H1 (cell line): ENCODE measurements at places on chromosomes 13 and 19. TPM values are rescaled to one million over a fixed set of nuclear protein-coding genes. Genes with fewer than 3 reads are reported as not detected.
A peak's percentile ranks its signal among the peaks of the same experiment; 100 is the strongest.

DNA sequence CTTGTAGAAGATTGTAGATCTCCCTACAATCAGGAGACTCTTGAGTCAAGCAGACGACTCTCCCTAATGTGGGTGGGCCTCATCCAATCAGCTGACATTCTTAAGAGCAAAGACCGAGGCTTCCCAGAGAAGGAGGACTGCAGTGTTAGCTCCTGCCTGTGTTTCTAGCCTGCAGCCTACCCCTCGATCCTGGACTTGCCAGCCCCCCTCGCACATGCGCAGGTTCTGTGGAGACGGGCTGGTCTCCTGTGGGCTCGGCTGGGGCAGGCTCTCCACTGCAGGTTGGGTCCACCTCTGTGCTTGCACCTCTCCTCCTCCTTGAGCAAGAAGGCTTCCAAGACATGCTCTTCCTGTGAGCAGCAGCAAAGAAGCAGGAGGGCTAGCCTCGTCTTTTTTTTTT, 185.2 kb upstream of the SOX1 start:
- H3K27ac ChIP-seq = no peak overlapping the region
- H3K27me3 ChIP-seq = no peaks in the 10 kb centered on the region
- no peak overlapping the region for H3K4me3 ChIP-seq
- H3K36me3 ChIP-seq = no peaks in the 10 kb centered on the region
- DNase-seq = no peak

- H3K4me3 ChIP-seq = no peak overlapping the region
- H3K27me3 ChIP-seq = no peaks in the 10 kb centered on the region
- no peak overlapping the region for H3K27ac ChIP-seq
- H3K36me3 ChIP-seq = peaks cover 15% of the 10 kb centered on the region; the same call in 1 of the 2 replicates
- no peaks in the 10 kb centered on the region for H3K4me1 ChIP-seq
Observed at GRCh38 chr13:110681868-110682550, 23.9 kb downstream of the CARS2 start.

GRCh38 chr13:44918326-44919103, 70.8 kb downstream of the NUFIP1 start:
- H3K36me3 ChIP-seq = no peaks in the 10 kb centered on the region
- H3K27ac ChIP-seq = peak overlapping the region; percentile 79
- peaks cover 2% of the 10 kb centered on the region; the same call in 1 of the 2 replicates for H3K4me1 ChIP-seq
- DNase-seq = peak; percentile 79
- H3K4me3 ChIP-seq = peak overlapping the region; percentile 59

FBXO27 gene
- 18.8 and 25.5 TPM in 2 replicates for total RNA-seq

FCER2 gene
- 0.29 TPM in 1 of 2 replicates, not detected in the other for total RNA-seq

DNA sequence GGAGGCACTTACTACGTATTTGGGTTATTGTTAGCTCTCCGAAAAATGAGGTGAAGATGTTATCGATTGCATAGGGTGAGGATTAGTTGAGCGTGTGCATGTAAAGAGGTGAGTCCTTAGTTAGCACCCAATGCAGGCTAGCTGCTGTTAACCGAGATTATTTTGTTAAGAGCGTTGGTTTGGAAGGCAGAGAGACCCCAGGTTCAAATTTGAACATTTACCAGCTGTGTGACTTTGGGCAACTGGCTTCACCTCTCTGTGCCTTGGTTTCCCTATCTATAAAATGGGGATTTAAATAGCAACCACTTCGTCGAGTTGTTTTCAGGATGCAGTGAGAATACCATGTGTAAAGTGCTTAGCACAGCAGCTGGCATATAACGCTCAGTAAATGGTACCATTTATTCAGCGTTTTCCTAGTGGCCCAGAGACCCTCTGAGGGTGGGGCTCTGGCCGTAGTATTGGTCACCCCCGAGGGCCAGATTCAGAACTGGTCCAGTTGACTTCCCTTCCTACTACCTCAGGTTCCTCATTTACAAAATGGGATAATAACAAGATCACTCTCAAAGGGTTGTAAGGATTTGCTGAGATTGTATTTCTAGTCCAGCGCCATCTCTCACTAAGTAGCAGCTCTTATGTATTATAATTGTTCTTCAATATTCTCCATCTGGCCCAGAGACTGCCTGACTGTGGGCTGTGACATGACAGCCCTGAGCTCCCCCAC, 887 bp downstream of the SIPA1L3 start:
- no peak overlapping the region for H3K27ac ChIP-seq
- no peak for DNase-seq
- peaks cover 6% of the 10 kb centered on the region for H3K4me1 ChIP-seq
- peak overlapping the region; percentile 77 for H3K4me3 ChIP-seq
